ENCODE measurements at places on chromosomes 12 and 14.
A peak's percentile ranks its signal among the peaks of the same experiment; 100 is the strongest.

DNA sequence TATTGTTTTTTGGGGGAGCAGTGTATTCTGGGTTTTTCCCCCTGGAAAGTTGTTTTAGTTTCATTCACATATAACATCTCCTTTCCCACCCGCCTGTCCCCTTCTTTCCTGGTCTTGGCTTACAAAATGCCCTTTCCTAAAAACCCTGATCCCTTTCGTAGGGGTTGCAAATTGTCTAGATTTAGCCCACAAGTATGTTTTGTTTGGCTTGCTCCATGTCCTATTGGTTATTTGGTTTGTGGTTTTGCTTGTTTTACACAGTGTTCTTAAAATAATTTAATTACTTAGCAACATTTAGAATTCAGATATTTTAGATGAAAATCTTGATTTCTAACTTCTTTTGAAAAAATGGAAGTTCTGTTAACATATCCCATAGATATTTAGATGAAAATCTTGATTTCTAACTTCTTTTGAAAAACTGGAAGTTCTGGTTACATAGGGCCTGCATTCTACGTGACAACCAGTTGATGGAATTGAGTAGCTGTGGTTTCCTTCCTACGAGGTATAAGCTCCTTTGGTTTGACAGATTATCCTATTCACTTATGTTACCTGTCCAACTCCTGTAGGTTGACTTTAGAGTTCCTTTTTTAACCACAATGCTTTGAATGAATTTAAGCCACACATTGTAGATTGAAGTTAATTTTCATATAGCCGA lies 89.2 kb upstream of the TMEM263 start:
- no peak for DNase-seq

GRCh38 chr14:99754141-99755067 lies 38.8 kb upstream of the EML1 start:
- no peak for DNase-seq

DNA sequence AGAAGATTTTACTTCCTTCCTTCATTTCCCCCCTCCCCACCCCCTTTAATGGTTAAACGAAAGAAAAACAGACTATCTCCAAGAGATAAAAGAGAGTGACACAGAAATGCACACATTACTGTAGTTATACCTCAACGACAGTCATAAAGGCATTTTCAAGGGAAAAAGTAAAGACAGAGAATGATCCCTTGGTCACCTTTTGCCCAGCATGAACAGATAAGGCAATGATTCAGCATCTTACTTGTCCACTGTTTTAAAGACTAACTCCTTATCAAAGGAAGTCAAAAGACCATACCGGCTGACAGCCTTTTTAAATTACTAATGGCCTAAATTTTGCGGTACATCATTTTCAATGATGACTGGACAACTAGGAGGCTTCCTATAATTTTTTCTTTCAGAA lies 326.6 kb downstream of the PAWR start:
- no peak for DNase-seq

DNA sequence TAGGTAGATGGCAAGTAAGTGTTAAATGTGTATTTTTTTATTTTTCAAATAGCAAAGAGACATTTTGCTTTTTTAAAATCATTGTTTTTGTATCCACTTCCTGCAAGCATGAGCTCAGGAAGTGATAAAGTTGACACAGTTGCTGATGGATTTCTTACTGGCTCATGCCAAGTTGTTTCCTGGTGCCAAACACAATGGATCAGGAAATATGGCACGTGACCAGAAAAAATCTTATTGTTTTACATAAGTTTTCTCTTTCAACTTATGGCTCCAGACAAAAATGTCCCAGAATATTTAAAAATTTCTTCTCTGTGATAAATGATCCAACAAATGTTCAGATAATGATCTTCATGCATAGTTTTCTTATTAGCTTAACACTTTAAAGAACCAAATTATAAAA lies 1279.1 kb upstream of the FLRT2 start:
- no peak for DNase-seq

DNA sequence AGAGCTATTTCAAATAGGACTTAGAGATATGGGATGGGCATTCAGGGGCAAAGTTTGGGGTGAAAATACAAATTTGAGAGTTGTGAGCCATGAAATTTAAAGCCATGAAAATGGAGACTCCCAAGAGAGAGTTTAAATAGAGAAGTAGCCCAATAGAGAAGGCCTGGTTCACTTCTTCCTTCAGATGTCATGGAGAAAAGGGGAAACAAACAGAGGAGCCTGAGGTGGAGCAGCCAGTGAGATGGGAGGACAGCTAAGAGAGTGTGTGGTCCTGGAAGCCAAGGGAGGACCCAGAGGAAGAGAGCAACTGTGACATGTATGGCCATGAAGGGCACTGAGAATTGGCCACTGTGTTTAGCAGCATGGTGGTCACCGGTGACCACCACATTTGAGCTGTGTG lies 12.3 kb upstream of the DYNLL1 start:
- DNase-seq: no peak

GRCh38 chr12:53288322-53288721 lies 7.0 kb upstream of the PFDN5 start:
- no peak for DNase-seq

- DNase-seq: peak; percentile 60
These were observed 110.2 kb downstream of the PLXNC1 start for GRCh38 chr12:94258593-94258992.

GRCh38 chr12:26689281-26689841 lies 143.6 kb downstream of the ITPR2 start:
- no peak for DNase-seq

- DNase-seq: no peak
These were observed 39.2 kb downstream of the GALNT9 start for GRCh38 chr12:132290203-132290540.

GRCh38 chr14:41960281-41960680 lies 353.6 kb downstream of the LRFN5 start:
- DNase-seq: no peak

- no peak for DNase-seq
These were observed 1157.2 kb downstream of the TMEM121 start for GRCh38 chr14:106683631-106684030.
